ENCODE measurements at places on chromosomes 7 and 10.

DNA sequence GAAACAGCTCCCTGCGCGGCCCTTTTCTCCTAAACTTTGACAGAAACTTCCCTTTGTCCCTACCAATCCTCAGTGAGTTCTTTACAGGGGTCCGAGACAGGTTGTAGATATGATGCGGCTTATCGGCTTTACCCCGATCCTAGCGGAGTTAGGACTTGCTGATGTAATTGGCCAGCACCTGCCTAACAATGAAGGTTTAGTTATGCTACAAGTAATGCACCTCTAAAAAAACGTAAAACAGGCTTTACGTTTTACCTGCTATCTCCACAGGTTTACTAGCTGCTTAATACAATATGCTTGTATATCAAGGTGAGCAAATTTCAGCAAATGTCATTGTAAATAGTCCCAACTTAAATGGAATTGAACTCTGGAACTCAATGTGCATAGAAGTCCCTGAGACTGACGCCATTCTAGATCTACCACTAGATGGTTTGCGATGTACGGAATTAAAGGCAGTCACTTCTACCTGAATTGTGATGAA is 697 bp upstream of the SNX13 start:
- DNase-seq, result peak; percentile 79

DNA sequence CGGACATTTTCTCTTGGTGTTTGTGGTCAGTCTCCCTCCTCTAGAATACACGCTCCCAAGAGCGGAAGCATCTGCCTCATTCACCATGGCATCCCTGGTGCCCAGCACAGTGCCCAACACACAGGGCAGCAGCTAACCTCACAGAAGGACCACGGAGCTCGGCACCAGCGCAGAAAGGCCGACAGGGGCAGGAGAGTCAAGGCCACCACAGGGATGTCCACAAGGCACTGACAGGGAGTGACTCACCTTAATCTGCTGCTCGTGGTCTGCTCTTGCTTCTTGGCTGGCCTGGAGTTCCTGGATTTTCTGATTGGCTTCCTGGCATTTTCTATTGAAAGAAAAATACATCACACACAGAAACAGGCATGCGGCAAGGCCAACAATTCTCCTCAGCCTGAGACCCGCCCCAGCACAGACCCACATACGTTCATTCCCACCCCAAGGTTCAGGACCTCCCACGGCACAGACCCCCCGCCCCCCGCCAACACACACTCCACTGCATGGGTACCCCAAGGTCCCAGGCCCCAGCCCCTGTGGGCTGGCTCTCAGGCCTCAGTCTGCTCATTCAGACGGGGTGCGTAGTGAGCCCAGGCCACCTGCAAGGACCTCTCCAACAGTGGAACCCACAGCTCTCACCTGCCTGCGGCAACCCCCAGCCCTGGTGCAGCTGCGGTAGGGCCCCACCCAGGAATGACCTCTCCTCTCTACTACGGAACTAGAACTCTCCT is 14.9 kb downstream of the MAD1L1 start:
- no peak for DNase-seq

DNA sequence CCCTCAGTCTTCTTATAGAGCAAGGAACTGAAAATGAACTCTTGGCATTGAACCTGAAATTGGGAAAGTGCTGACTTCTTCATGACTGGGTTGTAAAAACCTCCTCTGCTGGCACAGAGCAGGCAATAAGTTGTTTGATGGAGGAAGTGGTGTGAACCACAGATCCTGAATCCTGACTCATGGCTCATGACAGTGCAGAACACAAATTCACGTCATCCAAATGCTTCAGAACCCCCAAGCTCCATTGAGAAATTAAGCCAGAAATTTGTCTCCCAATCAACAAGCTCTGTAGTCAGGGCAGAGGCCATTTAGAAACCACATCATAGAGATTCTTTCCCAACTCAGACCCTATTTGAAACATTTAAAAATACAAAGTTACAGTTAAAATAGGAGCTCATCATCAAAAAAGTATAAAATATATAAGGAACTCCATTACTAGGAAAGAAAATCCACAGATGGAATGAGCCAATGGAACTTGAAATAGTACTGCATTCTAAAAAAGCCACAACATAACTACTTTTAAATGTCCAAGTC is 10.3 kb upstream of the STK17A start:
- DNase-seq, result no peak

- no peak for DNase-seq
Measured at GRCh38 chr10:18282094-18282493, 141.9 kb downstream of the CACNB2 start.

- no peak for DNase-seq
Measured at GRCh38 chr7:46162609-46163008, 241.5 kb upstream of the IGFBP3 start.

- peak; percentile 6 for DNase-seq
Measured at GRCh38 chr10:86363833-86364490, 2.6 kb downstream of the GRID1 start.

GRCh38 chr10:76315240-76315639 is 883.8 kb downstream of the LRMDA start:
- no peak for DNase-seq

DNA sequence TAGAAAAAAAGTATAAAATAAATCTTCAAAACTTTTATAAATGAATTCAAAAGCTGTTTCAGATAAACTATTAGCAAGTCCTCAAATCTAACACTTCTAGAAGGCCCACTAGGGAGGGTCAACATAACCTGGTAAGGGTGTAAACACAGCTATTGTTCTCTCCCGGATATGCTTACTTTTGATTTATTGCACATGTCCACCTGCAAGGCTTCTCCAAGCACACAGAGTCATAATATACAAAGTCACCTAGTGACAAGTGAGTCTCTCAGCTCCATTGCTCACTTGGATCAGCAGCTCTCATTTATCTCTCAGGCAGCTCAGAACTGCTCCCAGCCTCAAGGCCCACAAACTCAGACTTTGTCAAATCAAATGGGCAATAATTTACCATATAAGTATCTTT is 44.0 kb upstream of the COL1A2 start:
- DNase-seq, result no peak

DNA sequence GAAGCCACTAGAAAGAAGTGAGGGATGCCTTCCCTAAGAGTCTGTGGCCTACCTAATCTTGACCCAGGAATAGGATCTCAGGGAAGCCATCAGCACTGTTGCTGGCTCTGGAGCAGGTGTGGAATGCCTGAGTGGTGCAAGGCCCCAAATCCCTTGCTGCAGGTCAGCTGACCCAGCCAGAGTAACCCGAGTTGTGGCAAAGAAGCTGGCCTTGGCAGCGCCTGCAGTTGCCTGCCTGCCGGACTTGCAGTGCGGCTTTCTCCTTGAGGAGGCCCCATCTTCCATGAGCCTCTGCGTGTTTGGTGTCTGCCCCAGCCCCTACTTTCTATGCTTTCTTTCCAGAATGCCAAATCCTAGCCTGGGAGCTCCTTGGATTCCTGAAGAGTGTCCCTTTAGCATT is 5.8 kb downstream of the KIAA1217 start:
- DNase-seq, result no peak

DNA sequence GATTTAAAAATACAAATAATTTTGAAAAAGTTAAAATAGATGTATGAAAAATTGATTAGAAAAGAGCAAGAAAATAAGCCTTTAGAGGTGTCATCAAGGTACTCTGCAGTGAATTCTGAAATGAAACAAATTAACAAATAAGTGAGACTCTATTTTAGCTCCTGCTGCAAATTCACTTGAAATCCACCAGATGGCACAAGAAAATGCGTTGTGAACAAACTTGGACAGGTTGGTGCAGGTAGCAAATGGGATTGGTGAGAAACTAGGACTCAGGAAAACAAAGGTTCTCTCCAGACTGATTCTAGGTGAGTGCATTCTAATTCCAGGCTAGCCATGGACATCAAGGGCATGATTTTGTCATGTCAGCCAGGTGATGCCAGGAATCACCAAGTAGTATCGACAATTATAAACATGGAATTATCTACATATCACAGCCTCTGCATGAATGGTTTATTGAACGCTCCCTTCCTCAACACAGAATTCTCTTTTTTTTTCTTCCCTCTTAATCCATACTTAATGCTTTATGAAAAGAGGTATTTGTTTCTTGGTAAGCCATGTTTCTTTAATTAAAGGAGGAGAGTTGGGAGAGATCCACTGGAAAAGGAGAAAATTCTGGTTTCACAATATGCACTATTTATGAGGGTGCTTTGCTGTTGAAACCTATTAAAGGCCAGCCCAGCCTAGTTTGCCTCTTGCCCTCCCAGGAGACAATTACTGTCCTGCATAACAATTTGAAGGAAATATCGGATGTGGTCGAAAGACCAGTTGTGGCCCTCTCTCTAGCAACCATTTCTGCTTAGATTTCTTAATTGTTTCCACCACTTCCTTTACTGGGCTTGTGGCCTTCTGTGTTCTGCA is 118.1 kb downstream of the ZNF365 start:
- peak; percentile 6 for DNase-seq

DNA sequence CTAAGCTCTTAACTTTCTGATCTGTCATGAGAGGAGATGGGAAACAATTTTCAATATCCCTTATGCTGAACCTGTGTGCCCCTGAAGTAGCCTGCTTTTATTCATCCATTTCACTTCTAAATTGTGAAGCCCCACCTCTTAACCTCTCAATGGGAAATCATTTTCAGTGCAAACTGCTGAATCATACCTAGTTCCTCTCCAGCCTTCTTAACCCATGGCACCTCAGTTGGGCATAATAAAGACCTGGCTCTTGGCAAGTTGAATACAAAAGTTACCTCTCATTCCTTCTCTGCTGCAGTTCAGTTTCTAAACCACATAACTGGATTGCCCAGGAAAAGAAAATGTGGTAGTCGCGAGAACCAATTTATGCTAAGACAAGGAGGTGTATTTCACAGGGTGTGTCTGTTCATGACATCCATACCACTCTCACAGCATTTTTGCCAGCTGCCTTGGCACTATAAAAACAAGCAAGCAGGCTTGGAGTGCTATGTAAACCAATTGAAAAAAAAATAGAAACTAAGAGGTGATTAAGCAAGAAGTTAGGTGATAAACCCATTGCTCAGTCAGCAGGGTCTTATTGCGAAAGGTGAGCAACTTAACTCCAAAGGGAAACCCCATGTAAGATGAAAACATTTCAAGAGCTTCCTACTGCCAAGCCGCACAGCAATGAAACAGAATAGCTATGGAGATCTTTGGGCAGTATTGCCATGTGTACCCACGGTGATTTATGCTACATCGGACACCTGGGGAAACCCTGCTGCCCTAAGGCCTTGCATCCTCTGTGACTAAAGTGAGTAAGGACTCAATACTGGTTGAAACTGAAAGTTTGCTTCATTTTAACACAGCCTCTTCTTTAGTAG is 57.0 kb upstream of the DKK1 start:
- DNase-seq, result no peak

GRCh38 chr7:23654508-23654907 is 25.5 kb upstream of the FAM221A start:
- DNase-seq, result peak; percentile 67

- no peak for DNase-seq
Measured at GRCh38 chr10:70267161-70267933, 16.5 kb downstream of the NPFFR1 start.

DNA sequence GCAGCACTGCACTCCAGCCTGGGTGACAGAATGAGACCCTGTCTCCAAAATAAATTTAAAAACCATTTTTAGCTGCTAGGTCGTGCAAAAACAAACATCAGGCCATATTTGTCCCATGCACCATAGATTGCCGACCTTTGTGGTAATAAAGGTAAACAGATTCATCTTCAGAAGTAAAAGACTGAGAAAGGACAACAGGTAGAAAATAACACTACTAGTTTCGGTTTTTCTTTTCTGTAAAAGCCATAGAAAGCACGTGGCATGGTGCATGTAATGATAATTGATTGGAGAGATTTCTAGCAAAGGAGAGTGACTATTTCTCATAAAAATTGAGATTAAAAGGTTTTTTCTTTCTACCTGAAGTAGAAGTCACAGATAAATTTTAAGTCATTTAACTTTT is 93.9 kb downstream of the DNAH11 start:
- no peak for DNase-seq

GRCh38 chr7:56479748-56480147 is 363.5 kb upstream of the NUPR2 start:
- no peak for DNase-seq

DNA sequence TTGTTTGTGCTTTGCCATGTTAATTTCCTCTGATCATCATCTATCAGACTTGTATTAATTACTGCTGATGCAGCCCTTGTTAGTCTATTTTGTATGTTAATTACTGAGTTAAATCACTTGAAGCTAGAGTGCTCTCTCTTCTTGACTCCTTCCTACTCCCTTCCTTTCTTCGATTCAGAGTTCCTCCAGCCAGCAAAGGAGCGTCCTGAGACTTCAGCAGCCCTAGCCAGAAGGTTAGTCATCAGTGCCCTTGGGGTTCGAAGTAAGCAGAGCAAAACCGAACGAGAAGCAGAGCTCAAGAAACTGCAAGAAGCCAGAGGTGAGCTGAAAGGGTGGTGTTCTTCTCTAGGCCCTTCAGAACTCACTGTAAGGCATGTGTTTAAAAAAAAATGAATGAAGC is 32.1 kb downstream of the LOXL4 start:
- no peak for DNase-seq

GRCh38 chr7:42143711-42144600 is 93.1 kb downstream of the GLI3 start:
- DNase-seq, result no peak

DNA sequence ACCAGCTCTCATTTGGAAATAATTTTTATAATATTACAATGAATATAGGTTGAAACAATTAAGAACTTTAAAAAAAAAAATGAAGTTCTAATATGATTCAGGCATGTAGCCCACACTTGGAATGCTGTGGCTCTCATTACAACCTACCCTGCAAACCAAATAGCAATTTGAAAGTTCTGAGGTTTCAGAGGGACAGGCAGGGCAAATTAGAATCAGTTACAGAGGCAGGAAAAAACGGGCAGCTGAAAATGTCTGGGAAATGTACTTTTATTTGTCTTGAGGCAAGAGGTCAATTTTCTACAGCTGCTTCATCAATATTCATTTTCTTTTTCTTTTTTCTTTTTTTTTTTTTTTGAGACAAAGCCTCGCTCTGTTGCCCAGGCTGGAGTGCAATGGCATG is 95.3 kb downstream of the PIP4K2A start:
- DNase-seq, result no peak

GRCh38 chr10:7507887-7508726 is 97.3 kb upstream of the SFMBT2 start:
- DNase-seq, result no peak

DNA sequence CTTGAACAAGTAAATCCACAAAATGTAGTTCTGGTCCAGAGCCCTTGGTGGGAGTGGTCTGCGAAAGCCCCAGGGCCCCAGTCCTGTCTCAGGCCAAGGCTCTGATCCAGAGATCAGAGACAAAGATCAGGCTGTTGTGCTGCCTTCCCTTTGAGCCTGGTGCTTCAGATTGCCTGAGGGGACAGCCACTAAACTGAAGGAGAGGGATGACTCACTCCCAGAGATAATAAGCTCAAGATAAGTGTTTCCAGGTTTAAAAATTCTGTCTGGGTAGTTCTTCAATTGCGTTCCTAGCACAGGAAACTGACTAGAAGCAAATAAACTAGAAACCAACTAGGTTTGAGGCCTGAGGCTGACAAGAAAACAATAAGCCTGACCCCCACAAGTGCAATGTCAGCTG is 190.2 kb downstream of the RAMP3 start:
- no peak for DNase-seq

- peak; percentile 9 for DNase-seq
Measured at GRCh38 chr10:129897871-129898626, 66.0 kb downstream of the EBF3 start.

All from NCI-H82 (cell line).